ENCODE measurements at places on chromosomes 2 and 18. TPM values are rescaled to one million over a fixed set of nuclear protein-coding genes. Genes with fewer than 3 reads are reported as not detected.

The ALKAL2 gene
- total RNA-seq, result not detected

The TTN gene
- 0.05 TPM for total RNA-seq

The ZNF385B gene
- 0.10 TPM for total RNA-seq

The QPCT gene
- total RNA-seq, result 20.8 TPM

The TMEM182 gene
- 5.6 TPM for total RNA-seq

The APOB gene
- 0.14 TPM for total RNA-seq

The RNU2-63P gene
- total RNA-seq, result not detected

The MPPE1 gene
- total RNA-seq, result 18.3 TPM

The PLEKHH2 gene
- total RNA-seq, result 2.1 TPM

The MXD1 gene
- total RNA-seq, result 2.5 TPM

The C2orf81 gene
- 3.2 TPM for total RNA-seq

The MEP1B gene
- 0.04 TPM for total RNA-seq

The L3MBTL4 gene
- 0.05 TPM for total RNA-seq

The MROH2A gene
- 0.23 TPM for total RNA-seq

The STAM2 gene
- 7.5 TPM for total RNA-seq

The CTLA4 gene
- total RNA-seq, result not detected

The DOK1 gene
- 4.4 TPM for total RNA-seq

The SERPINB13 gene
- total RNA-seq, result not detected

The COL3A1 gene
- 0.22 TPM for total RNA-seq

The SCYGR1 gene
- not detected for total RNA-seq

The ZDBF2 gene
- 1.3 TPM for total RNA-seq

The KCNG3 gene
- total RNA-seq, result 0.67 TPM

The GATA6 gene
- total RNA-seq, result 1.8 TPM

The DLGAP1 gene
- total RNA-seq, result 0.01 TPM

The DSG1 gene
- total RNA-seq, result not detected

The ERICH2 gene
- total RNA-seq, result not detected

The CD302 gene
- total RNA-seq, result 2.3 TPM

The SIX2 gene
- total RNA-seq, result 2.8 TPM

The LYPD1 gene
- 17.1 TPM for total RNA-seq

The COLEC12 gene
- total RNA-seq, result 0.06 TPM

The KCNG2 gene
- total RNA-seq, result not detected

The WDR35 gene
- 13.8 TPM for total RNA-seq

The RASGRP3 gene
- 0.98 TPM for total RNA-seq

The LHCGR gene
- not detected for total RNA-seq

The CARF gene
- total RNA-seq, result 0.72 TPM

The FOXI3 gene
- total RNA-seq, result 0.06 TPM

The SERPINB3 gene
- 0.06 TPM for total RNA-seq

The CHRND gene
- not detected for total RNA-seq

The GPR45 gene
- total RNA-seq, result not detected
